Ovary (tissue), 10 donors: ENCODE measurements at places on chromosomes 7 and 10. TPM values are rescaled to one million over a fixed set of nuclear protein-coding genes. Genes with fewer than 3 reads are reported as not detected.

The PLEKHS1 gene
- not detected for polyA plus RNA-seq

The ZNF485 gene
- polyA plus RNA-seq, result 2.0 TPM

The HECW1 gene
- polyA plus RNA-seq, result 0.47 TPM

The FAM180A gene
- polyA plus RNA-seq, result 4.4 TPM

The DGKB gene
- polyA plus RNA-seq, result 0.77 TPM

The CFAP70 gene
- 1.8 TPM for polyA plus RNA-seq

The SPDYE11 gene
- polyA plus RNA-seq, result not detected

The KCNMA1 gene
- polyA plus RNA-seq, result 10.7 TPM

The SSBP1 gene
- 142 TPM for polyA plus RNA-seq

The LOXL4 gene
- 5.7 TPM for polyA plus RNA-seq

The CPA5 gene
- not detected for polyA plus RNA-seq

The ADAM12 gene
- polyA plus RNA-seq, result 10.2 TPM

The LEP gene
- 0.87 TPM for polyA plus RNA-seq

The CYP26C1 gene
- not detected for polyA plus RNA-seq

The IGFBP1 gene
- 3.5 TPM for polyA plus RNA-seq

The GNAI1 gene
- polyA plus RNA-seq, result 36.6 TPM

The LRMDA gene
- 20.6 TPM for polyA plus RNA-seq

The ANKRD22 gene
- 0.63 TPM for polyA plus RNA-seq

The ANKMY2 gene
- 14.7 TPM for polyA plus RNA-seq
